ENCODE measurements at places on chromosomes 16 and 17.

GRCh38 chr17:19719355-19720209 lies 3.2 kb upstream of the SLC47A2 start:
- DNase-seq = no peak

GRCh38 chr17:45967378-45967777 lies 31.7 kb upstream of the STH start:
- no peak for DNase-seq

GRCh38 chr16:28042811-28043210 lies 20.7 kb downstream of the GSG1L start:
- DNase-seq = no peak

DNA sequence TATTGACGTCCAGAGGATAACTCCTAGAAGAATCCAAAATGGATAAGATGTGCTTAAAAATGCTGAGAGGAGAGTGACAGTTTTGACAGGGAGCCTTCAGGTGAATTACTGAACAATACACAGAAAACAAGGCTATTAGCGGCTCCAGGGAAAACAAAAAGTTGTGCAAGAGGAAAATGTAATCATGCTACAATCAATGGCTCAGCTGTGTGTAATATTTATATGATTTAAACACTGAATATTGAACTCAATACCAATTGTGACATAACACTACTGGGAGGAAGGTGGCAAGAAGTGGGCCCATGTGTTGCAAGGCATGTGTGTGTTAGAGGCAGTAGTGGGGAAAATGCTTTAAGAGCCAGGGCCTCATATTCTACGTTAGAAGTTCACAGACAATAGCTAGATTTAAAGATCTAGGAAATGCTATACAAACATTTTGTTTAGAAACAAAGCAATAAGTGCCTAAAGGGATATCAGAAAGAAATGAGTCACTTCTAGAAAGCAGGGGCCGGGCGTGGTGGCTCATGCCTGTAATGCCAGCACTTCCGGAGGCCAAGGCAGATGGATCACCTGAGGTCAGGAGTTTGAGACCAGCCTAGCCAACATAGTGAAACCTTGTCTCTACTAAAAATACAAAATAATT lies 253.2 kb upstream of the IRX5 start:
- no peak for DNase-seq

DNA sequence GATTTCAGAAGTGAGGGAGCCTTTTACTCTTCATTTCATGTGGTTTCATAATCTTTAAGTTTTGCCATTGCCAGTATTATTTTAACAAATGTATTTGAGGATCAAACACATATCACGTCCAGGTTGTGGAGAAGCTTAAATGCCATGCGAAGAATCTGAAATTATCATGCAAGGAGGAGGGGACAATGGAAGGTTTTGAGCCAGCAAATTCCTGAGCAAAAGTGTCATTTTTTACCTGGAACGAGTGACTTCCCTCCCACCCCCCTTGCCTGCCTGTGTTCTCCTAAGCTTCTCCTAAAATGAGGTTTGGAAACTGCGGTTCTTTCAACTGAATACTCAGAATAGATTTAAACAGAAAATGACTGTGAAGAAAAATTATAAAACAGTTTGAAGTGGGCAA lies 77.6 kb downstream of the C16orf95 start:
- DNase-seq = no peak

- DNase-seq = no peak
Observed at GRCh38 chr17:55576237-55576995, 65.2 kb upstream of the SMIM36 start.

GRCh38 chr17:78747488-78747887 lies 34.6 kb downstream of the CYTH1 start:
- no peak for DNase-seq
